ENCODE measurements at places on chromosomes 5 and 9.

GRCh38 chr5:83343299-83343698 is 128.2 kb upstream of the VCAN start:
- DNase-seq = no peak

DNA sequence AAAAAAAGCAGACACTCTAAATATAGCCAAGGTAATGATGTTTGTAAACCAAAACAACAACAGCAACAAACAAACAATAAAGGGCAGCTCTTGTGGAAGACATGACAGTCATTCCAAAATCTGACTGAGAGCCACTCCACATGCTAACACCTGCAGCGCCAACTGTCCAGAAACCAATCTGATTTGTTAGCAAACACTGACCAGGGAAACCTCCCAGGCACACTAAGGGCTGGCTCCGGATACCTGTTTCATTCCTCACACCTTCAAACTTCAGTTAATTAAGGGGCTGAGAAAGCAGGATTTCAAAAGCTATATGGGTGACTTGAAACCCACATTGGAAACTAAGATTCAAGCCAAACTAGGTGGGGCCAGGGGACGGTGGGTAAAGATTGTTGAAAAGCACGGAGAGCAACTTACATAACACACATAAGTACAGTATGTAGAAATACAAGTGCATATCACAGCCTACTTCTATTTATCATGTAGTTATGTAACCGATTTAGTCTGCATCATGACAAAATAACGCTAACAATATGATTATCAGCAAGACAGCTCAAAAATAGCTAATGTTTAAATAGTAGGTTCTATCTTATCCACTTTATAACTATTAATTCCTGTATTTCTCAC is 203.6 kb downstream of the SEMA5A start:
- DNase-seq = no peak

- no peak for DNase-seq
Measured at GRCh38 chr5:66839636-66840185, 243.5 kb downstream of the MAST4 start.

DNA sequence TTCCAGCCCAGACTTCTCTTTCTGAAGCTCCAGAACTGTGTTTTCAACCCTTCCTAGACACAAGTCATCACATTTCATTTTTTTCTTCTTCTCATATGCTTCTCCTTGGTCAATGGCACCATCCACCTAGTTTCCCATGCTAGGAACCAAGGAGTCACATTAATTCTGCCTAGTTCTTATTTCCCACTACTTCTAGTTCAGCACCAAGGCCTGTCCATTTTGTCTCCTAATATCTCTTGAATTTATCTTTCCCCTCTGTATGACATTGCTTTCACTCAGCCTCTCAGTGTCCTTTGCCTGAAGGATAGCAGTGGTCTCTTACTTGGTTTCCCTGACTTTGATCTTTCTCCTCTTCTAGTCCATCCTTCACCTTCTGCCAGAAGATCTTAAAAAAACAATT is 38.8 kb downstream of the ARHGEF28 start:
- DNase-seq = no peak

DNA sequence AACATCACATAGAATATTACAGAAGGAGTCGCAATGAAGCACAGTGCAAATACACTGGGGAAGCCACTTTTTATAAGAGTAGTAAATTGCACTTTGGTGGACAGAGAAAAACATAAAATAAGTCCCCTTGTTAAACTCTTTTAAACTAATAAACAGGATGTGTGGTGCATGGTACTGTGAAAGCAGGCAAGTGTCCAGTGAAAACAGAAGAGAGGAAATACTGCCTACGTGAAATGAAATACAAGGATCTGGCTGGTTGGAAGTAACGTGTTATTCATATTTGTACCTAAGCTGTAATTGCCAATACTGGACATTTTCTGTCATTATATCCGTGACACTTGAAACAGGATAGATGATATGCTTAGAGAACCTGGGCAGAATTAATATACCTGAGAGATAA is 191.9 kb upstream of the SLC27A6 start:
- DNase-seq = no peak

DNA sequence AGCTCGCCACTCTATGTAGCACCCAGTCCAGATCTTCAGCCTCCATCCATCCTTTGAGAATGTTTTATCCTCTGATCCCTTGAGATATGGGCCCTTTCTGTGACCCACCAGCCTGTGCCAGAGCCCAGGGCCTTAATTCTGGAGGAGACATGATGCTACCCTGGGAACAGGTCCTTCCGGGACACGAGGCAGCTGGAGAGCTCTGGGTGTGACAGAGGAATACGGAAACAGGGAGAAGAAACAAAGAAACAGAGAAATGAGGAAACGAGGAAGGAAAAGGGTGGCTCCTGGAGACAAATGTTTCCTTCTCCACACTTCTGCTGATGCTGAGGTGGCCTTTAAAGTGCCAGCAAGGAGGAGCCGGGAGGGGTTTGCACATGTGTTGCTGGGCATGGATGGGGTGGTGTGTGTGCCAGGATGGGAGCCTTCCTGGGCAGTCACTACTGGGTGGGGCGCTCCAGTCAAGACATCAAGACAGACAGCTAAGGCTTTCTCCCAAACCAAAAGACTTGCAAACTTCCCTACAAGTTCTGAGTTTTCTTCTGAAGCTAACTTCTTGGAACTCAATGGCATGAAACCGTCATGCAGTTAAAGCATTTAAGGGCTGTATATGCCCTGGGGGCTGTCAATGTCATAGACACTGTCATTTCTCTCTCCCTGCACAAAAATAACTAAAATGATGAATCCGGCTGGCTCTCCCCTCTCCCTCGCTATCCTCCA is 22.8 kb upstream of the MARCHF6 start:
- no peak for DNase-seq

Measured in neural crest cell (in vitro differentiated cells).